NCI-H1694 (cell line): ENCODE measurements at places on chromosomes 3 and 15.

DNA sequence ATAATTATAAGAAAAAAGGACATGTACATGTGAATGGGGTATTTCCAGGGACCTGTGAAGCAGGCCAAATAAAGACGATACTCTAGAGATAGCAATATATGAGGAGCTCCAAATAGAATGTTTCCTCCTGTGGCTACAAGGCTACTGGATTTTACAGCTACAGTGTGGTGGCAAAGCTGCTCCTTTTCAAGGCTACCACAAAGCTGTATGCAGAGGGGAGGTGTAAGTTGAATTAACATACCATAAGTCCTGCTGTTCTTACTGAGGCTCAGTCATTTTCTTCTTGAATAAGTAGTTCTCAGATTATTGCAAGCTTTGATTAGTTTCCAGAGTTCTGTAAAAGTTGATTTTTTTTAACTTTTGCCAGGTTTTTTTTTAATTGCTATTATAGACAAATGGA is 1184.6 kb upstream of the EPHA6 start:
- DNase-seq = no peak

- no peak for DNase-seq
Measured at GRCh38 chr15:91710080-91710698, 143.3 kb upstream of the SLCO3A1 start.

GRCh38 chr3:160224811-160225175 is 429 bp upstream of the C3orf80 start:
- no peak for DNase-seq

DNA sequence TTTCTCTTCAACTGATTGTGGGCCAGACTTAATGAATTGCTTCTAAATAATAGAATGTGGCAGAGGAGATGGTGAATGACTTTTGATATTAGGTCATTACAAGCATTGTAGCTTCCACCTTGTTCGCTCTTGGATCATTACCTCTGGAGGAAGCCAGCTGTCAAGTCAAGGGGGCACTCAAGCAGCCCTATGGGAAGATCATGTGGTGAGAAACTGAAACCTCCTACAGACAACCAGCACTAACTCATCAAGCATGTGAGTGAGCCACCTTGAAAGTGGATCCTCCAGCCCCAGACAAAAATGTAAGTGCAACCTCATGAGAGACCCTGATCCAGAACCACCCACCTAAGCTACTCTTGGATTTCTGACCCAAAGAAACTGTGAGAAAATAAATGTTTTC is 109.8 kb upstream of the TBC1D5 start:
- DNase-seq = no peak

- DNase-seq = no peak
Measured at GRCh38 chr3:85821130-85821756, 862.5 kb downstream of the CADM2 start.

GRCh38 chr3:44478606-44479094 is 1.2 kb upstream of the ZNF445 start:
- DNase-seq = no peak

GRCh38 chr15:31403606-31404005 is 77.0 kb downstream of the KLF13 start:
- no peak for DNase-seq
